Left lung (tissue), 14 donors: ENCODE measurements at places on chromosomes 5 and 9.

DNA sequence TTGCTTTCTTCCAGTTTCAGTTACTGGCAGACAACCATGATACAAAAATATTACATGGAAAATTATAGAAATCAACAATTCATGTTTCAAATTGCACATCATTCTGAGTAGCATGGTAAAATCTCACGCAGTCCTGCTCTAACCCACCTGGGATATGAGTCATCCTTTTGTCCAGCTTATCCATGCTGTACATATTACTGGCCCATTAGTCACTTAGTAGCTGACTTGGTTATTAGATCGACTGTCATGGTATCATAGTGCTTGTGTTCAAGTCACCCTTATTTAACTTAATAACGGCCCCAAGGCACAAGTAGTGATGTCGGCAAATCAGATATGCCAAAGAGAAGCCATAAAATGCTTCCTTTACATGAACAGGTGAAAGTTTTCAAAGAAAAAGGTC is 41.2 kb downstream of the NADK2 start:
- DNase-seq, result no peak

GRCh38 chr5:131481569-131481968 is 153.5 kb downstream of the RAPGEF6 start:
- DNase-seq, result no peak

GRCh38 chr5:135092476-135092875 is 58.4 kb upstream of the PITX1 start:
- DNase-seq, result no peak

GRCh38 chr5:68066277-68066955 is 149.1 kb upstream of the PIK3R1 start:
- DNase-seq, result no peak

GRCh38 chr9:23563517-23563916 is 262.5 kb downstream of the ELAVL2 start:
- no peak for DNase-seq

DNA sequence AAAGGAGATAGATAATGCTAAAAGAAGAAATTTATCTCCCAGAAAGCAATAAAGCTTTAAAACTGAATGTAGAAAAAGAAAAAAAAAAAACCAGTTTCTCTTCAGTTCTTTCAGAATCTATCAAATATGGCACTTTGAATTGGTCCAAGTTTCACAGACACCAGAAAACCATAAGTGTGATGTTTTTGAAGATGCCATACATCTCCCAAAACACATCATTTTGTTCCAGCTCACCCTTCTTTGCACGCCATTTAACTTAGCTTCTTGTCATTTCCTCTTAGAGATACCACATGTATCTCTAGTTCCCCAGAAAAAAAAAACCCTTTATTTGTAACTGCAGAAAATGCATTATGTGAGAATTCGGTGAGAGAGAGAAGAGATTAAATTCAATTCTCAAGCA is 46.1 kb upstream of the MAMDC2 start:
- DNase-seq, result no peak

GRCh38 chr9:7879551-7880245 is 80.1 kb upstream of the DMAC1 start:
- no peak for DNase-seq

GRCh38 chr9:121556580-121556979 is 56.9 kb upstream of the GGTA1 start:
- DNase-seq, result no peak

DNA sequence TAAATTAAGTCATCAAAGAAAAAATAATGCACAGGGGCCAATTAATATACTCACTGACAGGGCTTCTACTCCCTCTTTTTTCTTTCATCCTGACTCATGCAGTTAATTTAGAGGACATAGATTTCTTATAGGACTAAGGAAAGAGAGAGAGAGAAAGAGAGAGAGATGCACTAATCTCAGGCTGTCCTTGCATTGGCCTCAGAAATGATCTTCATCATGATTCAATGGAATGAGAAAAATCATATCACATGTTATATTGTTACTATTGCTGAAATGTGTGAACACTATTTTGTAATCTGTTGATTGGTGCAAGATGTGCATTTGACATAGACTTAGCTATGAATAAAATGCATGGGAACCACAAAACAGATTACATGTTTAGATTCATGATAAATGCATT is 608.3 kb upstream of the NUDT12 start:
- no peak for DNase-seq

- DNase-seq, result no peak
These were observed 44.1 kb downstream of the PIK3R1 start for GRCh38 chr5:68259700-68260099.

DNA sequence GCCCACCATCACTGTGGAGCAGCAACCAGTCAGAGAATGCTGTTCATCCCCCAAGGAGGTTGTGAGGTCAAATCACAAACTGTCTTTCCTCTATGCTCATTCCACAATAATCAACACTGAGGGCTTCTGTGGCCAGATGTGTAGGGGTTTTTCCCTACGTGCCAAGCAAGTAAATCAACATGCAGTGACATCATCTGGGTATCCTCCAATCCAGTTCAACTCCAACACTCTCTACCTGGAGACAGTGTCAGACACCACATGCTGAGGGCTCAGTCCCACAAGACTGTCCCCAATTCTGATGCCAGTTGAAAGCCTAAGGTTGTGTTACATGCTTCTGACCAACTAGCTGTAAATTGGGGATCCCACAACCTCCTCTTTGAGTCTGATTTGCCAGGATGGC is 57.3 kb upstream of the DMRT1 start:
- DNase-seq, result no peak

DNA sequence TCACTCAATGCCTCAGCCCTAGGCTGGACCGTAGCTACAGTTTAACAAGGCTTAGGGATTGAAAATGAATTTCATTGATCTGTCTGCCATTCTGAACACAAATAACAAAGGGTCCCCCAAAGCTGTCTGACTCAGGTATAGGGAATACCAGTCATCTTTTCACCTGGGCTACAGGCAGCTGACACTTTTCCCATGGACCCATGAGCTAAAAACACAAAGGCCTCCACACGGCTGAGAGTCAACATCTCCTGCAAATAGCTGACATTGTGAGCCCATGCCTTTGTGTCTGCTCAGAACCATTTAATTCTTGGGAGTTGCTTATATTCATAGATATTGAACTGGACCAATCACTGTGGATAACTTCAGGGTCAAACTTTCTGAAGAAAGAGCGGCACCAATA is 121.1 kb upstream of the SLIT3 start:
- no peak for DNase-seq

- DNase-seq, result peak; percentile 79
These were observed 6.0 kb downstream of the RNF44 start for GRCh38 chr5:176530983-176531901.

- DNase-seq, result no peak
These were observed 15.7 kb downstream of the TPPP start for GRCh38 chr5:677131-678101.

GRCh38 chr5:41843456-41844370 is 26.5 kb downstream of the OXCT1 start:
- DNase-seq, result no peak

GRCh38 chr5:72152545-72152944 is 45.3 kb downstream of the MAP1B start:
- no peak for DNase-seq

- DNase-seq, result no peak
These were observed 300.7 kb downstream of the MLLT3 start for GRCh38 chr9:20321423-20322082.

DNA sequence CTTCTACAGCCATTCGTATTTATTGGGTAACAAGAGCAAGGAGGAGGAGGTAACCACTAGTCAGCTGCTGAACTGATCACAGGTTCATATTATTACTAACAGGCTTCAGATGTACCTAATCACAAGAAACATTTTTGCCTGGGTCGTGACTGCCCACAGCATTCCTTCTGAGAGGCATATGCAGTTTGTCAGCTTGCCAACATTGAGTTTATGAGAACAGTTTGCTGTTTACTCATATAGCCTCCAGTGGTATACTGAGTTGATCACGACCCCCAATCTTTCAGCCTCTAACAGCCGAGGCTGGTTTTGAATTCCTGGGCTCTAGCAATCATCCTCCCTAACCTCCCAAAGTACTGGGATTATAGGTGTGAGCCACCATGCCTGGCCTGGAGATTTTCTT is 693.6 kb downstream of the TLE1 start:
- DNase-seq, result no peak

- peak; percentile 13 for DNase-seq
These were observed 519.6 kb downstream of the CTNND2 start for GRCh38 chr5:11384441-11385250.
